Erythroblast (primary cell): ENCODE measurements at places on chromosomes 1 and 21.

DNA sequence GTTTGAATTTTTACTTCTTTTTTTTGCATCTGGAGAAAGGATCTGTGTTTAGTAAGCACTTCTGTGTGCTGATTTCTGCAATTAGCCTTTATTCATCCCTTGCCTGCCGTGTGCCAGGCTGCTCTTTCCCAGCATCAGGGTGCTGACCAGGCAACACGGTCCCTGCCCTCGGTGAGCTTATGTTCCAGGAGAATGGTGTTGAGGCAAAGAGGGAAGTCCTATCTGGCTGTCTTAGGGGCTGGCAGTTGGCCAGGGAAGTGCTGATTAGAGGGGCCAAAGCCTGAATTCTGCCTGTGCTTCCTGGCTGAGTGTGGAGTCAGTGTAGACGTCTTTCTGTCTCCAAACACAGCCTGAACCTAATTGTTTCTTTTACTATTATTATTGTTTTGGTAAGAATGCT is 187.1 kb downstream of the CAMTA1 start:
- peak; percentile 6 for DNase-seq

GRCh38 chr1:36300526-36300925 is 5.6 kb upstream of the SH3D21 start:
- DNase-seq: peak; percentile 69

- no peak for DNase-seq
Measured at GRCh38 chr1:119001181-119002027, 13.3 kb upstream of the TBX15 start.

- no peak for DNase-seq
Measured at GRCh38 chr1:21331752-21332478, 41.7 kb upstream of the ECE1 start.

- DNase-seq: no peak
Measured at GRCh38 chr21:42903817-42904216, 10.7 kb downstream of the NDUFV3 start.

DNA sequence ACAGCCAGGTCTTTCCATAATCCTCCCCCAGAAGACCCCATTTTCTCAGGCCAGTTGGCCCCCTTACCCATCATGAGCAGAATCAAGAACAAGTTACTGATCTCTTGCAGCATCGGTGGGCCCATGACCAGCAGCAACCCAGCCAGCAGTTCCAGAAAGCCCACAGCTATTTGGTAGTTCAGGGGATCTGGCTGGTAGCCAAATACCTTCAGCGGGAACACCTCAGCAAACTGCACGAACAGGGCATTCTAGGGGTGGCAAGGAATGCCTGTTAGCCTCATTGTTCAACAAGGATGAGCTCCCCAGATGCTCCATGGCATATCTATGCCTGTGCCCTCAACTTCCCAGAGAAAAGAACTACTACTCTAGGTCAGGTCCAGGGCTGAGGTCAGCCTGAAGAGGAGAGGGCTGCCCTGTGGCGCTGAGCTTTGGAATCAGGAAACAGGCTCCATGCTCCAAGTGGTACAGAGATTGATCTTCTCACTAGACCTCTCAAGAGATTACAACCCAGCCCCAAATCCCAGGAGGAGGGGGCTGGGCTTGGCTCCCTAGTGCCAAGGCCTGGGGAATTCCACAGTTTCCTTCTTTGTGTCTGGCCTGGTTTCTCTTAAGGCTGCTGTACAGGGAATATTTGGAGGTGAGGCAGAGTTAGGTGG is 1.3 kb downstream of the TMEM35B start:
- DNase-seq: no peak
